Neural cell (in vitro differentiated cells): ENCODE measurements at places on chromosomes 7 and 10. TPM values are rescaled to one million over a fixed set of nuclear protein-coding genes. Genes with fewer than 3 reads are reported as not detected.

The SGCE gene
- 94.6 and 119 TPM in 2 replicates for polyA plus RNA-seq

The PTN gene
- 14.1 and 19.5 TPM in 2 replicates for polyA plus RNA-seq

The KIAA1549 gene
- 14.1 and 14.8 TPM in 2 replicates for polyA plus RNA-seq

The ANXA8 gene
- polyA plus RNA-seq = not detected in 2 replicates

The OR6B1 gene
- not detected in 2 replicates for polyA plus RNA-seq

The FIS1 gene
- polyA plus RNA-seq = 322 and 339 TPM in 2 replicates

The FKBP6 gene
- not detected in 2 replicates for polyA plus RNA-seq

The NUTM2A gene
- polyA plus RNA-seq = 1.6 and 3.0 TPM in 2 replicates

The ACSL5 gene
- polyA plus RNA-seq = not detected in 2 replicates

The CXCL12 gene
- 0.14 and 0.54 TPM in 2 replicates for polyA plus RNA-seq

The C7orf33 gene
- not detected in 2 replicates for polyA plus RNA-seq

The CDK14 gene
- polyA plus RNA-seq = 25.1 and 29.6 TPM in 2 replicates

The HNRNPA2B1 gene
- 316 and 419 TPM in 2 replicates for polyA plus RNA-seq

The SORCS1 gene
- polyA plus RNA-seq = 27.0 and 30.2 TPM in 2 replicates

The FFAR4 gene
- not detected in 2 replicates for polyA plus RNA-seq

The FGFBP3 gene
- polyA plus RNA-seq = 35.9 and 39.5 TPM in 2 replicates

The PRXL2A gene
- 56.3 and 60.5 TPM in 2 replicates for polyA plus RNA-seq

The NACAD gene
- polyA plus RNA-seq = 8.5 and 14.5 TPM in 2 replicates

The SPOCK2 gene
- polyA plus RNA-seq = 5.6 and 6.2 TPM in 2 replicates

The SPDYE2 gene
- not detected in 2 replicates for polyA plus RNA-seq

The SEMA3E gene
- polyA plus RNA-seq = 0.98 and 8.2 TPM in 2 replicates

The TMEM120A gene
- polyA plus RNA-seq = 39.1 and 50.4 TPM in 2 replicates

The ANTXRL gene
- not detected in 2 replicates for polyA plus RNA-seq

The MYPN gene
- not detected in 2 replicates for polyA plus RNA-seq

The COL1A2 gene
- 2.3 and 2.5 TPM in 2 replicates for polyA plus RNA-seq

The NPC1L1 gene
- polyA plus RNA-seq = 0.20 TPM in 1 of 2 replicates, not detected in the other

The SMO gene
- polyA plus RNA-seq = 8.8 and 14.7 TPM in 2 replicates

The TRPV6 gene
- polyA plus RNA-seq = 0.30 and 0.38 TPM in 2 replicates

The GPR15LG gene
- polyA plus RNA-seq = not detected in 2 replicates

The HECTD2 gene
- polyA plus RNA-seq = 78.8 and 87.6 TPM in 2 replicates

The STK31 gene
- 0.76 and 1.4 TPM in 2 replicates for polyA plus RNA-seq

The ITIH2 gene
- not detected in 2 replicates for polyA plus RNA-seq

The SAP25 gene
- 0.46 and 0.52 TPM in 2 replicates for polyA plus RNA-seq
